ENCODE measurements at places on chromosomes 11 and 22. TPM values are rescaled to one million over a fixed set of nuclear protein-coding genes. Genes with fewer than 3 reads are reported as not detected.

The FGF4 gene
- not detected for total RNA-seq

The DRICH1 gene
- not detected for total RNA-seq

The OR4D5 gene
- total RNA-seq, result not detected

The OR10A6 gene
- not detected for total RNA-seq

The DERL3 gene
- 3.9 TPM for total RNA-seq

The SYT7 gene
- total RNA-seq, result 2.3 TPM

The DBX1 gene
- total RNA-seq, result not detected
